ENCODE measurements at places on chromosomes 12 and 14. TPM values are rescaled to one million over a fixed set of nuclear protein-coding genes. Genes with fewer than 3 reads are reported as not detected.

The TRIM9 gene
- total RNA-seq: 1.8 TPM

The DDHD1 gene
- 28.5 TPM for total RNA-seq

The CLECL1 gene
- not detected for total RNA-seq

The DLK1 gene
- total RNA-seq: not detected

The BCDIN3D gene
- total RNA-seq: 3.9 TPM

All from hair follicle dermal papilla cell (primary cell).